Endodermal cell (in vitro differentiated cells): ENCODE measurements at places on chromosomes 3 and 15. TPM values are rescaled to one million over a fixed set of nuclear protein-coding genes. Genes with fewer than 3 reads are reported as not detected.

DNA sequence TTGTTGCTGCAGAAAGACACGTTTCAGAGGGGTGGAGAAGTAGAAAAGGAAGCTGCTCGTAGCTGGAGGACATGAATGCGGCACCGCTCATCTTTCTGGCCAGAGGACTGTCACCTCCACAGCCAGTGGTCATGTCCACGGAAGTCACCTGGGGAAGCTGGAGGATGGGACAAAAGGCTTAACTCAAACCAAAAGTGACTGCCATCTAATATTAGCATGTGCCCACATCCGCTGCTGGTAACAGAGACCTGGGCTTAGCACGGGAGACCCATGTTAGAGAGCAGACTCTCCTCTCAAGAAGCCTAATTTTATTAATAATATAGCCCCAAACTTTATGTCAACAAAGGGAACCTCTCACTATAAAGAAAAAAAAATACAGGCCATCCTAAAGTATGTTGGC, 5.9 kb downstream of the MEX3B start:
- no peaks in the 10 kb centered on the region for H3K4me1 ChIP-seq
- DNase-seq = no peak
- no peak overlapping the region for H3K27ac ChIP-seq
- no peak overlapping the region for H3K4me3 ChIP-seq
- H3K27me3 ChIP-seq = no peaks in the 10 kb centered on the region

Gene GAP43
- 8.0 and 10.1 TPM in 2 replicates for total RNA-seq

Gene GPR171
- total RNA-seq = not detected in 3 replicates

- no peaks in the 10 kb centered on the region for H3K36me3 ChIP-seq
- no peak for DNase-seq
- H3K27ac ChIP-seq = no peak overlapping the region
- H3K27me3 ChIP-seq = no peaks in the 10 kb centered on the region
- H3K4me3 ChIP-seq = no peak overlapping the region
These were observed 14.6 kb upstream of the OR5K4 start for GRCh38 chr3:98339031-98339430.

GRCh38 chr3:159030886-159031679, 229.2 kb downstream of the MFSD1 start:
- H3K36me3 ChIP-seq = no peaks in the 10 kb centered on the region
- no peak overlapping the region for H3K27ac ChIP-seq
- DNase-seq = no peak
- no peaks in the 10 kb centered on the region for H3K27me3 ChIP-seq
- no peaks in the 10 kb centered on the region for H3K4me1 ChIP-seq

Gene NOX5
- total RNA-seq = not detected in 2 replicates

- H3K4me1 ChIP-seq = peaks cover 3% of the 10 kb centered on the region
- H3K36me3 ChIP-seq = peaks cover 33% of the 10 kb centered on the region
- DNase-seq = no peak
- H3K27me3 ChIP-seq = no peaks in the 10 kb centered on the region
These were observed 41.3 kb downstream of the ETV5 start for GRCh38 chr3:186067360-186068242.

Gene SERPINI2
- total RNA-seq = not detected in 3 replicates

- no peak for DNase-seq
- no peaks in the 10 kb centered on the region for H3K4me1 ChIP-seq
- H3K27ac ChIP-seq = no peak overlapping the region
These were observed 51.3 kb downstream of the DRD3 start for GRCh38 chr3:114127517-114127916.

Gene LRRC2
- 10.2 and 10.4 TPM in 2 replicates for total RNA-seq

- peak; percentile 90 for DNase-seq
- peaks cover 18% of the 10 kb centered on the region for H3K4me1 ChIP-seq
- peak overlapping the region; percentile 76 for H3K4me3 ChIP-seq
- H3K27me3 ChIP-seq = peaks cover 77% of the 10 kb centered on the region
- peak overlapping the region; percentile 77 for H3K27ac ChIP-seq
These were observed 6.8 kb downstream of the ONECUT1 start for GRCh38 chr15:52783191-52783829.

DNA sequence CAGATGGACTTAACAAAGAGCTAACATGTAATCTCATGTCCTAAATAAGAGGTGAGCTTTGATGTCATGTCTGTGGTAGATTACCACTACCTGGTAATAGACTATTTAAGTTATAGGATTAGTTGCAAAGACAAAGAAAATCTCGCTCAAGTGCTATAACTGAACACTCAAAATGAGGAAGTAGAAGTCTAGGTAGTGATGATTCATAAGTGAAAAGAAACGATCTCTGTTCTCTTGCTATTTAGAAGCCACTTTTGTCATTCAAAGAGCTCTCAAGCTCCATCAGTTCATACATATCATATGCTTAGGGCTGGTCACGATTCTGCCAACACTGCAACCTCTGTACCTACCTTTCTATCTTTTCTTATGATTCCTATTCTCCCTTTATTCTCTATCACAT, 110.9 kb downstream of the EDEM1 start:
- H3K36me3 ChIP-seq = no peaks in the 10 kb centered on the region
- H3K27ac ChIP-seq = no peak overlapping the region
- DNase-seq = no peak
- no peaks in the 10 kb centered on the region for H3K4me1 ChIP-seq

Gene GTF2E1
- 42.6 and 45.1 TPM in 2 replicates for total RNA-seq

- H3K4me3 ChIP-seq = no peak overlapping the region
- no peaks in the 10 kb centered on the region for H3K36me3 ChIP-seq
- H3K27ac ChIP-seq = no peak overlapping the region
- DNase-seq = peak; percentile 76
- no peaks in the 10 kb centered on the region for H3K4me1 ChIP-seq
These were observed 118.1 kb upstream of the SLC6A11 start for GRCh38 chr3:10697918-10698317.

- H3K4me1 ChIP-seq = no peaks in the 10 kb centered on the region
- DNase-seq = no peak
- no peak overlapping the region for H3K4me3 ChIP-seq
- no peaks in the 10 kb centered on the region for H3K27me3 ChIP-seq
These were observed 69.0 kb downstream of the NME9 start for GRCh38 chr3:138260611-138261010.

DNA sequence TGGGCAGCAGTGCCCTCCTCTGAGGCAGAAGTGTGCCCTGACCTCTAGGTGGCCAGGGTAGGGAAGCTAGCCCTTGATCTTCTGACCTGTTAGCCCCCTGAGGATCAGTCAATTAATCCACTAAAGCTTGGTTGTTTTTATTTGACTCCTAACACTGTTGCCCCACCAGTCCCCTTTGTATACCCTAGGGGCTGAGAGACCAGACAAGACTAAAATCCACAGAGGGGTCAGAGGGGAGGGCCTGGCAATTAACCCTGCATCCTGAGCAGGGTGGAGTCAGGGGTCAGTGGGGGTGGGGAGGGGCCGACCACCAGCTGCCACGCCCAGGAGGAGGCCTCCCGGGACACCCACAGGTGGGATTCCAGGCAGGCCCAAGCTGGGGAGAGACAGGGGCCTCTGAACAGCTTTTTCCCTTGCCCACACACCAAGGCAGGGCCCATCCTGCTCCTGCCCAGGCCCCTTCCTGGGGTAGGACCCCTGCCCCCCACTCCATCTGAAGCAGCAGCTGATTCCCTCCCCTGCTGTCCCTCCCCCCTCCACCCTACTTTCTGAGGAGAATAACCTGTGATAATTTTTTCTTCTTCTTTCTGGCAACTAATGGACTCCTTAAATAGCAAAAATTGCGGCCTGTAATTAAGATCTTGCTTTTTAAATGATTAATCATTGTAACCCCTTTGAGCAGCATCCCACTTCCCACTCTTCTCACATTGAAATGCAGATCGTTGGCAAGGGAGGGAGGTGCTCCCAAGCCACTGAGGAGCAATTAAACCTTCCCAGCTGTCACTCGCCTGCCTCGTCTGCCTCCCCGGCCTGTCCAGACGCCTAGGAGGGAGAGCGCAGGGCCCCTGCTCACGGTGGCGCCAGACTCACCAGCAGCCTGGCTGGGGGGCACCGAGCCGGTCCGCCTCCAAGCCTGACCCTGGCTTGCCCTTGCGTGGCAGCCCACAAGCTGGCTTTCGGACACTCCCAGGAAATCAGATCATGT, 51.9 kb downstream of the RHCG start:
- H3K4me3 ChIP-seq = no peak overlapping the region
- H3K4me1 ChIP-seq = no peaks in the 10 kb centered on the region
- peaks cover 15% of the 10 kb centered on the region for H3K27me3 ChIP-seq
- H3K36me3 ChIP-seq = no peaks in the 10 kb centered on the region
- peak; percentile 60 for DNase-seq

DNA sequence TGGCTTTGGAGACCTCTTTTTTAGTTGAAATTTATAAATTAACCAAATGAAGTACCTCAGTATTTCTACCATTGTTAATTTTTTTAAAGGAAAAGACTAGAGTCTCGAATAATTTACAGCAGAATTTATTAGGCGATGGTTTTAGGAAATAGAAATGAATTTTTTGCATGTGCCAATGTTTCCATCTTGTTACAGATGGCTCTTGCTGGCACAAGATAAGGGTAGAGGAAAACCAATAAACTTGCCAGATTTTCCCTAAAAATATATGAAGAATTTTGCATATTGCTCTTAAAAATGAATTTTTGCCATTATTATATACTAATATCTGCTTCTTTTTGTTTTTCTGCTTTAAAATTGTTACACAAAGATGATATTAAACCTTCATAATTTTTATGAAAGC, 380.7 kb downstream of the NLGN1 start:
- no peaks in the 10 kb centered on the region for H3K36me3 ChIP-seq
- DNase-seq = no peak
- H3K4me3 ChIP-seq = no peak overlapping the region
- no peaks in the 10 kb centered on the region for H3K4me1 ChIP-seq
